ENCODE measurements at places on chromosomes 7 and 10.
A peak's percentile ranks its signal among the peaks of the same experiment; 100 is the strongest.

DNA sequence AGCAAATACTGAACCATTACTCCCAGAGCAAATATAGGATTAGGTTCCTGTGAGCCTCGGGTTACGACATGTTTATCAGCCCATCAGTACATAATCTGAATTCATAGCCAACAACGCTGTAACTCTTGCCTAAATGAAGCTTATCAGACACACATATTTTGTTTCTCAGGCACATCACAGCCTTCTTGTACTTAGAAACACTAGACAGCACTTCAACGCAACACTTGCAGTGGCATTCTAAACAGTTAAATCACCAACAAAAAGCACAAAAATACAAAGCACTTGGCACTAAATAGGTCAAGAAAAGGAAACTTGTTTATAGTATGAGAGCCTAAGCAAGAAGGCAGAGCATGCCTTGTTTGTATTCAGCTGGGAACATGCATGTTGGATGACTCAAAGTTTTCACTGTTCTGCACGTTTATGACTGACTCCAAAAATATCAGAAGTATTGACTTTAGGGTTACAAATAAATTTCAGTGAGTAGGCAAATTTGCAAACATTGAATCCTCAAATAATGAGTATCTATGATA lies 75.0 kb downstream of the VPS50 start:
- peak; percentile 81 for DNase-seq

GRCh38 chr7:64101126-64101942 lies 56.1 kb downstream of the ZNF727 start:
- no peak for DNase-seq

- no peak for DNase-seq
These were observed 96.4 kb upstream of the ETV1 start for GRCh38 chr7:14085901-14086300.

GRCh38 chr10:29329420-29329819 lies 40.5 kb downstream of the LYZL1 start:
- DNase-seq = no peak

DNA sequence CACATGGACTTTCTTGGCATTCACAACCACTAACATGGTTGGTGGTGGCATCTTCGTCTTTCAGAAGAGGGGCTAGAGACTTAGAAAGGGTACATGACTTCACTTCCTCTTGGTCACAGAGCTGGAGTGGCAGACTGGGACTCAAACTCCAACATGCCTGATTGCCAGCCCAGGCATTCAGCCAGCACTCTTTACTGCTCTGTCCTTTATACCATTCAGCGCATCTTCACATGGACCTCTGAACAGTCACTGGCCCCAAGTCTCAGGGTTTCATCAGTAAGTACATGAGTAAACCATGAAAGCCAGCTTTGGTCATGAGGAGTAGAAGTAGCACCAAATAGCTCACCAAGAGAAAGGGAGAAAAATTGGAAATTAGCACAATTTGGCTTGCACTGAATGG lies 148.4 kb upstream of the KLF14 start:
- no peak for DNase-seq

GRCh38 chr10:132957981-132958882 lies 15.9 kb upstream of the CFAP46 start:
- DNase-seq = no peak

- no peak for DNase-seq
These were observed 29.1 kb downstream of the KCTD7 start for GRCh38 chr7:66657798-66658197.

- no peak for DNase-seq
These were observed 227.1 kb downstream of the DYNC1I1 start for GRCh38 chr7:95999481-95999880.

DNA sequence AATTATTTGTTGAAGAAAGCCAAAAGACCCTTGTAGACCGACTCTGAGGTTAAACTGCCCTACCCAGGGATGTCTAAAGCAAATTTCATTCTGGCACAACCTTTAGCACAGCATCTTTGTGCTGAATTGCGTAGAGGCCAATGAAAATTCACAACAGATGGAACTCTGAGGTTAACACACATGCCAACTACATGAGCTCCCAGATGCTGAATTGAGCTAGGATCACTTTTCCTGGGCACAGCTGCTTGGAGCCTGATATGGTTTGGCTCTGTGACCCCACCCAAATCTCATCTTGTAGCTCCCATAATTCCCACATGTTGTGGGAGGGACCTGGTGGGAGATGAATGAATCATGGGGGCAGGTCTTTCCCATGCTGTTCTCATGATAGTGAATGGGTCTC lies 158.0 kb upstream of the PTN start:
- DNase-seq = no peak

DNA sequence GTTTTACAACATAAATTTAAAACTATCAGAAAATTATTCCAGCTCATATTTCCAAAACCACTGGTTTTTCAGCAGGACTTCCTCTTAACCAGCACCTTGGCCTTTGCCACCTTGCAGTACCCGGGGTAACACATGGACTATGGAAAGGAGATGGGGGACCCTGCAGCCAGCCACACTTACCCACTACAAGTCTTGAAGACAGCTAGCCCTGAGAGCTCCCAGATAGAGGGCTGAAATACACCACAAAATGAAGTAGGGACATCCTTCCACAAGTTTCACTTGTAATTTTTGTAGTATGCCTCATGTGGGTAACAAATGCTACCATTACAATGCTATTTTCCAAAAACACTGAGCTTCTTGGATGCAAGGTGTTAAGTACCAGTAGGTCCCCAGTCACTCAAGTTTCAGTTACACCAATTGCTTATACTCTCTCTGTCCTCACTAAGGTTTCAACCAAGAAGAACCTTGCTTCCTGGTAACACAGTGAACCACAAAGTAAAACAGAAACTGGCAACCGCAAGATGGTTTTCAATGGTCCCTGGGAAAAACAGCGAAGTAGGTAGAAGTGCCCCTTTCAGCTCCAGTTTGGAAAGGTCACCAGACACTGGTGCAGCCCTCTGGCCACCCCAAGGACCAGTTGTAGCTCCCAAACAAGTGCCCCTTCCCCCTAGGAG lies 110.9 kb downstream of the SGMS1 start:
- no peak for DNase-seq

DNA sequence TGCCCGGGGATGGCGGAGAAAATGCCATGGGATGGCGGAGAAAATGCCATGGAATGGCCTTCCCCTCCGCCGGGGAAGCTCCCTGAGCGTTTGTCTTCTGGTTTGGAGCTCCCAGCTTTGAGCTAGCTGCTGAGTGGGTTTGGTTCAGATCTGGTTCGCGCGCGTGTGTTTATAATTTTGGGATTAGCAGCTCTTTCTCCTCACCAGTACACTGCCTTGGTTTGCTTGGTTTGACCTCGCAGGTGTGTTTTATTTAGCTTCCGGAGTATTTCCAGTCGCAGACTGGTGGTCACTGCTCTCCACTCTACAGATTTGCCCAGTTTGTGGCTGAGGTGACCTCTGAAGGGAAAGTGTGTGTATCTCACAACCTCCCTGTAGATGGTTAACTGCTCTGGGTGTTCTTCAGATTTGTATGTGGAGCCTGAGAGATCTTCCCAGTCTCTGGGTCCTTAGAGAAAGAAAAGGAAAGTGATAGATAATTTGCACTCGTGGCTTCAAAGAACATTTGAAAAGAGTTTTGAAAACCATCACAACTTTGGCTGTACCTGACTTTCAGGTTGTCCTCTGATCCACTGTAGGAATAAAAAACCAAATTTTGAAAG lies 597 bp downstream of the ZNF277 start:
- DNase-seq = peak; percentile 6

DNA sequence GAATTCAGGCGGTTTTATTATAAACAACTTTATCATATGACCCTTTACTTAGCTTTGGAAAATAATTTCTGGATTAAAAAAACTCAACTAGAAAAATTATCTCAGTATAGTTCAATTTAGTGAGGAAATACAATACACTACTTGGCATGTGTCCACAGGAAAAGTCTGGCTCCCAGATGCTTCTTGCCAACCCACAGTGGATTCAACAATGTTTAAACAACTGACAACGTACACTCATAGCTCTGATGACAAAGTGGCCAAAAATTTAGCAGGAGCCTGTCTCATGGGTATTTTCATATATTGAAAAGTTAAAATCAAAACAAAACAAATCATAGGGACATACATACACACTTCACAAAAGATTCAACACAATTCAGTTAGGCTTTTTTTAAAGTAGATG lies 158.8 kb downstream of the SKAP2 start:
- peak; percentile 94 for DNase-seq

- no peak for DNase-seq
These were observed 85.7 kb downstream of the GLI3 start for GRCh38 chr7:42151309-42151708.

DNA sequence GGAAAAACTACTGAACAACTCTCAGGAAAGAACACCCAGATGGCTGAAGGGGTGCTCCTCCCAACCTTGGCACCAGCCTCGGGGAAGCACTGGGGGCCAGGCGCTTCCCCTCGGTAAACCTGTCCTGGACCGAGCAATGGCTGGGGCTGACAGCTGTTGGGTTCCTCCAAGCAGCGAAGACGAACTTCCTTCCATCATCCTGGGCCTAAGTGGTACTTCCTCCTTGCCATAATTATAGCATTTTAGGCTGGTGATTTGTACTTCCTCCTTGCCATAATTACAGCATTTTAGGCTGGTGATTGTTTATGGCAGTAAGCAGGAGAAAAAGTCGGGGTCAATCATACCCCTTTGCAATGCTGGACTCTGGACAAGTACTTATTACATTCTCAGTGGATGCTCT lies 69.3 kb downstream of the MYOF start:
- DNase-seq = no peak

- DNase-seq = no peak
These were observed 816.1 kb upstream of the C7orf33 start for GRCh38 chr7:147774461-147774860.

DNA sequence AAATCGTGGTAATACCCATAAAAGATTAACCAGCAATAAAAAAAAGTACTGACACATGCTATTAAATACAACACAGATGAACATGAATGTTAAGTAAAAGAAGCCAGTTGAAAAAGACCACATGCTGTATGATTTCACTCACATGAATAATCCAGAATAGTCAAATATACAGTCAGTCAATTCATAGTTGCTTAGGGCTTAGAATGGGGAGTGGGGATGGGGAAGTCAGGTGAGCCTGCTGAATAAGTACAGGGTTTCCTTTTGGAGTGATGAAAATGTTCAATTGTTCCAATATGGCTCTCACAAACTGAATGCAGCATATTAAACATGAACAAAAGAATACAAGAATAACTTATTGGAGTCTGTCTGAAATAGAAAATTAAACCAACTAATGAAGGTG lies 1.8 kb downstream of the COA1 start:
- no peak for DNase-seq

DNA sequence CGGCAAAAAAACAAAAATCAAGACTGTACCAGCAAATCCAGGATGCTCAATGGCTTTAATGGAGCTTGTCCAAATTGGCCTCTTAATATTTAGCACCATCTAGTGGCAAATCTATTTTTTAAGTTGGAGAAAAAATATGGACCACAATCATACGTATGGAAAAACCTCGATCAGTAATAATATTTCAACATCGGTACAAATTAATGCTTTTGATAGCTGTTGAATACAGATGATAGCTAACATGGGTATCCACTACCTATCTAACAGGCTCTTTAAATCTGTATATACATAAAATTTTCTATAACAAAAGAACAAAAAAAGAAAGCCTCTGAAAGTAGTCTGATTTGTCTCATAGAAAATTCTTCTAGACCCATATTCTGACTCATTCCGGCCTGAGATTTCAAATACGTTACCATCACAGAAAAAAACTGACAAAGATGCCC lies 29.2 kb downstream of the COA1 start:
- DNase-seq = peak; percentile 69

DNA sequence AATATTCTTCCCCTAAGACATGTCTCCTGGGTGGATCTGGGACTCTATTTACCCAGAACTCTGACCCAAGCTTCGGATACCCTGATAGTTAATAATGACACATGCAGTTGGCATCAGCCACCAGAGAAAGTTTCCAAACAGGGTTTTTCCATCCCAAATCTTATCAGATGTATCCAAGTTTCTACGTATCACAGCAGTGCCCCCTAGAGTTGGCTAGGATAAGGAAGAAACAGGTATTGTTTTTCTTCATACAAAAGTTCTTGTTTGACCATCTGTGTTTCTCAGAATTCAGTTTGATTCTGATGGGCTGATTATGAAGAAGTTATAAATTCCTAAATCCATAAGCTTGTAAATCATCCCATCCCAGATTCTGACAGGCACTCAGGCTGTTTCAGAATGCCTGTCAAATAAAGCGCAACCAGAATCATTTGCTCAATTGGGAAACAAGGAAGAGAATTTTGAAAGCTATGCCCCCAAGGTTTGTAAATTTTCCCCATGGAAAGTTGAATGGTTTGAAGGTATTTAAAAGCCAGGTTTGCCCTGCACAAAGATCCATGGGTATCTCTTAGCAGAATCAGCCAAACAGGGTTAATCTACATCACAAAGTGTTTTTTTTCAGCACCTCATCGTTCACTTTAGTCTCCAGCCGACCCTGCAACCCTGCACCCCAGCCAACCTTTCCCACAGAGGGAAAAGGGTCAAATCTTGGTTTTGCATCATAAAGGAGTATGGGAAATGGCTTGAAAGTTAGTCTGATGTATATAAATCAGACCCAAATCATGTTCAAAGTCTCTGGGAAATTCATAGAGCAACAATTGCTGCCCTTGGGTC lies 47.4 kb downstream of the NRAP start:
- no peak for DNase-seq

DNA sequence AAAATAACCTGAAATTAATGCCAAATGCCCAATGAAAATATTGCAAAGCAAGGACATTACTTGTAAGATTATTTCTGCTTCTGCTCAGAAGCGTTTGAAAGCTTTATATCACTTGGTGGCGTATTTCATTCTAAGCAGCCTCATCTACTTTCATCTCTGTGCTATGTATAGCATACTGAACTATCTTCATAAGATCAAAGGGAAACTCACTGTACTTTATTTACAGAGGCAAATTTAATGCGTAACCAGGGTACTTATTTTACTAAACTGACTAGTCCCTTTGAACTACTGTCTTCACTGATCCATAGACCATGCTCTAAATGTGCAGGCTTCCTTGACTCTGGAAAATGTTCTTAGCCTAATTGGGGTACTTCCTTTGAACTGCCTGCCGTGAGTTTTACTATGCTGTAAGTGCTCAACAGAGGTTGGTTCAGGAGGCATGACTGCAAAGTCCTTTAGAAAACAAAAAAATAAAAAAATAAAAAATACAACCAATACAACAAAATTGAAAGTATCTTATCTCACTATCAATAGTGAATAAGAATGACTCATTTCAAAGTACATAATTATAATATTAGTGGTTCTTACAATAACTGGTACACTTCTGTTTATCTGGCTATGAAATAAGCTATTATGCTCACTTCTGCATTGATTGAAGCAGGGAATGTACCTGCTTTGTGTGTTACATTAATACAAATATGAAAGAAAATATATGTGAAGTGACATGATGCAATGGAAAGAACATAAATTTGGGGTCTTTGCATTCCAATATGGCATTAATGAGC lies 41.0 kb upstream of the TSPAN12 start:
- DNase-seq = no peak

DNA sequence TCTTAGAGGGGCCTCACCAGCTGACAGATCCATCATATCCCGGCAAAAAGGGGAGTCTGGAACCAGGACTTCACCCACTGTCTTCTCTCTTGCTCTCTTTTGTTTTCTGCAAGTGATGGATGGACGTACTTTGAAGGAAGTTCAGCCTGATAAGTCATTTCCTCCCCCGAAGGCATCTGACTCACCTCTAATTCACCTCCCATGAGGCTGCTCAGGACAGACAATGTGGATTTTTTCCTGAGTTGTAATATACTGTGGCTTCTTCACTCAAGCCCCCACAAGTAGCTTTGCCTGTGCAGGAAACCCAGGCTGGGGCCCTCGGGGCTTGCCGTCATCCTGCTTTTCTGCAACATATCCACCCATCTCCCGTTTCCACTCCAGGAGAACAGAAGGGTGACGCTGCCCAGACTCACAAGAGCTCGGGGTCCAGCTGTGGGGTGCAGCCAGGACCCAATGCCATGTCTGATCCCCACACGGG lies 70.4 kb downstream of the ASB13 start:
- DNase-seq = peak; percentile 96
